ENCODE measurements at places on chromosomes 7 and 10.

DNA sequence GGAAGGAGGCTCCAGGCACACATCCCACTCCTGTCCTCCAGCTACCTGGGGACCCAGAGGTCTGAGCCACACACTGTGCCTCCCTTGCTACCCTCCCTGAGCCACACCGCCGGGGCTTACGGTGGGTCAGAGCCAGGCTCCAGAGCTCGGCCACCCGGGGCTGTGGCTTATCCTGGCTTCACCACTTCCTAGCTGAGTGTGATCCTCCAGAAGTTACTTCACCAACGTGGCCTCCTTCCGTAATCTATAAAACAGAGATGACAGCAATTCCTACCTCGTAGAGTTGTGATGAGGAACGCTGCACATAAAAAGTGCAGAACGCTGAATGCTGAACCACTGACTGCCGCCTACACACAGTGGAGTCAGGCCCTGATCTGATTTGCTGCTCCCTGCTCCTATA is 285.0 kb downstream of the PRPF18 start:
- no peak for DNase-seq

DNA sequence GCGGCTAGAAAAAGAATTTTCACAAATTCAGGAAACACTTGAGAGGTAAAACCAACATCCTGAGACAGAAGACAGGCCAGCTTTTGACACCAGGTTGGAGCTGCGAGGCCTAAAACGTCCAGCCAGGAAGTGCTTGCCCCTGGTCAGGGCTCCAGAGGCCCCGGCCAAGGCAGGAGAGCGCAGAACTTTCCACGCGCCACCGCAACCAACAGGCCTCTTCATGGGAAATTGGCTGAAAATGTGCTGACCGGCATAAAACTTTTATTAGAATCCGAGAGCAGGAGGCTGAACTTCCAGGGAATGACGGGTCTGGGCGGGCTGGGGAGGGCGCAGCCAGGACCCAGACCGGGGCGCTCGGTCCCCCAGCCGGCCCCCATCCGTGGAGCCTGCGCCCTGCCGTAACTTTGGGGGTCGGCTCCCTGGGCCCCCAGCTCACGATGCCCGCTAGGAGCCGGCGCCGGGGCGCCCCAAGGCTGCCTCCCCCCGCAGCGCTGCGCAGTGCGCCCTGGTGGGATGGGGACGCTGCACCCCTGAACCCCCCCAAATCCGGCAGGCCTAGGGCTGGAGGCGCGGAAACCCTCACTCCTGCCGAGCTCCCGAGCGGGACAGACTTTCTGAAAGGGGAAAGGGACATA is 414.0 kb upstream of the MKI67 start:
- DNase-seq = no peak

GRCh38 chr7:51817694-51818225 is 501.2 kb upstream of the COBL start:
- DNase-seq = no peak

DNA sequence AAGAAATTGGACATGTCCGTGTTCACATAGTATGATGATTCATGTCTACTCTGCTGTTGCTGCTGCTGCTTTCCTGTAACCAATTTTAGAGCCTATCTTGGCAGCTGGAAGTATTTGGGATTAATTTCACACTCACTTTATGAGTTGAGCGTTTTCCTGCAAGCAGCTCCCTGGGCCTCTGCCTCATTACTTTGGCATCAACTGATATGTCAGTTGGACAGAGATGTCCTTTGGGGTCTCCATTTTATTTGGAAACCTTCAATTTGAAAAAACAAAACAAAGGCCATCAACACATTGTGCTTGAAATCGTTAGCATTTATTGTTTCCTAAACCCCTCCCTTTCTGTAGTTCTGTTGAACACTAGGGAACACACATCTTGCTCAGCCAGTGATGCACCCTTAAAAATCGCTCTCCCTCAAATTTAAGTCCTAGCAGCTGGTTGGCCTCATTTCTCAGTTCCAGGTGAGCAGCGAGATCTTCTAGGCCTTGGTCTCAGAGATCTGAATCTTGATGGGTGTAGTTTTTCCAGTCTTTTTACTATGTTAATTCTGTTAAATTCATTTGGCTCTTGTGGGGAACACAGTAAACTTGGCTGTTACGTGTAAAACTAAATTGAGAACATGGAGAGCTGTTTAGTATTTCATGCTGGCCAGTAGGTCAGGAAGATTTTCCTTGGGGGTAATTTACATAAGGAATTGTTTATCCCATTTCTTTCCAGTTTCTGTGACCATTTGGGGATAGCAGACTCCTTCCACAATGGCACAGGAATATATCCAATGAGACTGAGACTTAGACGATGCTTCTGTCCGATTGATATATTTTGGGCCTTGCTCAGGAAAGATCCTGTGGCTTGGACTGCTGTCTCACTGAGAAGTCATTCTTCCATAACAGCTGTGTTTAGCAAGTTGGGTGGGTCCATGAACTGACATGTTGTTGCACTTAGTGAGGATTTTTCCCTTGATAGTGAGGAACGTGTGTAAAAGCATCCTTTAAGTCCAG is 371.6 kb downstream of the BBS9 start:
- DNase-seq = no peak

All from occipital lobe (tissue), 3 donors.